ENCODE measurements at places on chromosomes 2 and 18. TPM values are rescaled to one million over a fixed set of nuclear protein-coding genes. Genes with fewer than 3 reads are reported as not detected.

GRCh38 chr18:3100498-3101132 is 87.7 kb upstream of the LPIN2 start:
- H3K36me3 ChIP-seq: no peaks in the 10 kb centered on the region
- H3K4me1 ChIP-seq: peaks cover 11% of the 10 kb centered on the region
- H3K4me3 ChIP-seq: no peak overlapping the region
- DNase-seq: no peak
- peaks cover 19% of the 10 kb centered on the region for H3K27me3 ChIP-seq

GRCh38 chr18:9696701-9697100 is 11.4 kb upstream of the RAB31 start:
- H3K4me3 ChIP-seq: no peak overlapping the region
- H3K27ac ChIP-seq: no peak overlapping the region
- no peak for DNase-seq

DNA sequence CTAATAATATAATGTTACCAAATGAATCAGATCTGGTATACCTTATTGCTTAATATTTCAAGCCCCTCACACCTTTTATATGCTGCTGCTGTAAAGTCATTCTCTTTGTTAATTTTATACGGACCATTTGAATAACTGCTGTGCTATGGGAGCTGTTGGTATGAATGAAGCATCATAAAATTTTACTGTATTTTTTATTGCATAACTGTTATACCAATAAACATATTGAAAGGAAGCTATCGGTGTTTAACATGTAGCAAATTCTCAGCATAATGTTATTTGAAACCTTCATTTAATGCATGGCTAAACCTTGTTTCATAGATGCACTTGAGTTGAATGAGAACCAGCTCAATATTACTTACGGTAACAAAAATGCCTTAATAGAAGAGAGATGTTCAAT is 1040.3 kb downstream of the SOCS6 start:
- no peaks in the 10 kb centered on the region for H3K4me1 ChIP-seq
- no peaks in the 10 kb centered on the region for H3K27me3 ChIP-seq

GRCh38 chr2:130963196-130963848 is 126.6 kb downstream of the ARHGEF4 start:
- no peak overlapping the region for H3K4me3 ChIP-seq
- peaks cover 24% of the 10 kb centered on the region for H3K27me3 ChIP-seq
- no peaks in the 10 kb centered on the region for H3K4me1 ChIP-seq
- H3K36me3 ChIP-seq: no peaks in the 10 kb centered on the region
- DNase-seq: no peak
- H3K27ac ChIP-seq: no peak overlapping the region

DNA sequence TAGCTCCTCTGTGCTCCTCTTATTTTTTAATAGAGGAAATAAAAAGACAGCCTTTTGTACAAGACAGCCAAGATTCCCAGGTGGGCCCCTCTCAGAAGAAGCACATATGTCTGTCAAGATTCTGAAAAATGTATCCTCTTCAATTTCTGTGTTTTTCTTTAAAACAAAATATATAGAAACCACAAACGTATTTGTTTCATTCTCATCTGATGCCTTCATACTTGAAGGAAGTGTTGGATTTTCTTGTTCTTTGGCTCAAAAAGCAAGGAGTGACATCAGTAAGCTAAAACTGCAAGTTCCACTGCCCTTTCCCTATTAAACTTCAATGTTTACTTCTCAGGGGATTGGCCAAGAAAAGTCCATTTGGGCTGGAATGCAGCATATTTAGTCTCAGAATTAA is 193.8 kb upstream of the OSR1 start:
- no peaks in the 10 kb centered on the region for H3K36me3 ChIP-seq
- DNase-seq: no peak
- peaks cover 20% of the 10 kb centered on the region for H3K27me3 ChIP-seq
- H3K4me1 ChIP-seq: no peaks in the 10 kb centered on the region

GRCh38 chr2:30149513-30149912 is 2.7 kb downstream of the YPEL5 start:
- H3K36me3 ChIP-seq: peaks cover 25% of the 10 kb centered on the region
- peak overlapping the region; percentile 42 for H3K27ac ChIP-seq
- peaks cover 69% of the 10 kb centered on the region for H3K4me1 ChIP-seq
- H3K27me3 ChIP-seq: peaks cover 2% of the 10 kb centered on the region
- no peak for DNase-seq
- H3K4me3 ChIP-seq: peak overlapping the region; percentile 67

DNA sequence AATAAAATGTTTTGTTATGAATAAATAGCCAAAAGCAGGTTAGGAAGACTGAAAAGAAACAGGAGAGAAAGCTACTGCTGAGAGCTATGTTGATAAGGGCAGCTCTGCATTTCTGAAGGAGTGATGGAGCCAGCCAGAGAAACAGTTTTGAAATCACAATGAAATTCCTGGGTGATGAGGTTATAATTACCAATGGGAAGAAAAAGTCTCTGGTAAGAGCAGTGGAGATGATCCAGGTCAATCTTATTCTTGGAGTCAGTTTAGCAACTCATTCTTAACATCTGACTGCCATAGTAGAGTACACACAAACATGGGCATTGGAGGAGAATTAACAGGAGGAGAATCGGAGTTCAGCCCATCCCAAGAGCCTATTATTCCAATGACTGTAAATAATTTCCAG is 2.4 kb downstream of the ALKAL2 start:
- DNase-seq: peak; percentile 79
- peaks cover 42% of the 10 kb centered on the region for H3K4me1 ChIP-seq
- peak overlapping the region; percentile 46 for H3K27ac ChIP-seq
- H3K27me3 ChIP-seq: peaks cover 8% of the 10 kb centered on the region
- no peak overlapping the region for H3K4me3 ChIP-seq
- peaks cover 6% of the 10 kb centered on the region for H3K36me3 ChIP-seq

DNA sequence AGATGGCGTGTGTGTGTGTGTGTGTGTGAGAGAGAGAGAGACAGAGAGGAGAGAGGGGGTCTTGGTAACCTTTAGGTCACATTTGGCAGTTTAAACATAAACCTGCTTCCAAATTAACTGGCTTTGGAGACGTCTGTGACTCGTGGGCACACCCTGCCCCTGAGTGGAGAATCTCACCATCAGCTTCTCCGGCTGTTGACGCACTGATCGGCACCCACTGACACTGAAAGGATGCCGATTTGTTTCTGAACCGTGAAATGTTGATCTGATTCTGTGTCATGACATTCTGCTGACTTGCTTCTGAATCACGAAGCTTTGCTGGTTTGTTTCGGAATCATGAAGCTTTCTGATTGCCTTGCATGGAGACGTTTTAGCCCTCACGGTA is 114.7 kb downstream of the RTP5 start:
- H3K4me1 ChIP-seq: no peaks in the 10 kb centered on the region
- H3K36me3 ChIP-seq: peaks cover 7% of the 10 kb centered on the region
- no peak overlapping the region for H3K27ac ChIP-seq
- H3K4me3 ChIP-seq: no peak overlapping the region
- H3K27me3 ChIP-seq: peaks cover 20% of the 10 kb centered on the region
- DNase-seq: no peak

GRCh38 chr2:46480562-46480961 is 1.2 kb downstream of the TMEM247 start:
- H3K27me3 ChIP-seq: peaks cover 12% of the 10 kb centered on the region
- DNase-seq: no peak
- peaks cover 20% of the 10 kb centered on the region for H3K4me1 ChIP-seq
- no peaks in the 10 kb centered on the region for H3K36me3 ChIP-seq
- H3K27ac ChIP-seq: no peak overlapping the region

- H3K27ac ChIP-seq: no peak overlapping the region
- peaks cover 3% of the 10 kb centered on the region for H3K36me3 ChIP-seq
- H3K27me3 ChIP-seq: no peaks in the 10 kb centered on the region
Measured at GRCh38 chr2:160892204-160892603, 268.0 kb upstream of the TANK start.

GRCh38 chr2:102589444-102589843 is 29.9 kb upstream of the SLC9A2 start:
- no peaks in the 10 kb centered on the region for H3K4me1 ChIP-seq
- no peak for DNase-seq
- H3K36me3 ChIP-seq: no peaks in the 10 kb centered on the region

GRCh38 chr2:45255563-45255962 is 246.3 kb upstream of the SIX2 start:
- no peaks in the 10 kb centered on the region for H3K36me3 ChIP-seq
- DNase-seq: no peak
- H3K27me3 ChIP-seq: peaks cover 50% of the 10 kb centered on the region
- H3K4me1 ChIP-seq: no peaks in the 10 kb centered on the region

The TMEM37 gene
- total RNA-seq: not detected

The PDCD1 gene
- not detected for total RNA-seq

The EPB41L3 gene
- total RNA-seq: 16.6 TPM

The NGEF gene
- total RNA-seq: not detected

The CNPPD1 gene
- 43.6 TPM for total RNA-seq

The DSG1 gene
- not detected for total RNA-seq

The GKN2 gene
- total RNA-seq: not detected

The UGT1A8 gene
- not detected for total RNA-seq

The MEIS1 gene
- total RNA-seq: 68.6 TPM

All from HFFc6 (cell line).